Thymus (tissue), 14 donors: ENCODE measurements at places on chromosomes 6 and 20.

- no peak for DNase-seq
Measured at GRCh38 chr6:100665041-100665380, 200.3 kb upstream of the SIM1 start.

DNA sequence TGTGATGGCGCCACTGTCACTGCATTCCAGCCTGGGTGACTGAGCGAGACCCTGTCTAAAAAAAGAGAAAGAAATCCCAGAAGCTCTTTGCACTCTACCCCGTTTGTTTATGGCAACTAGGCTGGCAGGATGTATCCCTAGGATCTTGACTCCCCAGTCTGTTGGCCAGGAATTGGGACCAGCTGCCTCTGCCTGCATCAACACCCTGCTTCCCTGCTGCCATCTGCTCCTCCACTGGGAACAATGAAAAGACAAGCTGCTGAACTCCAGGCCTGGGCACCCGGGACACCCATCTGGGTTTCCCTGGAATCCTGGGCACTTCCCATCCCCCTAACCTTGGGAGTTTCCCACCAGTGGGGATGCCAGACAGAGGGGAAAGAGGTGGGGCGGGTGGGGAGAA, 64.9 kb downstream of the CPNE5 start:
- no peak for DNase-seq

- no peak for DNase-seq
Measured at GRCh38 chr6:17491416-17492142, 98.2 kb downstream of the CAP2 start.

DNA sequence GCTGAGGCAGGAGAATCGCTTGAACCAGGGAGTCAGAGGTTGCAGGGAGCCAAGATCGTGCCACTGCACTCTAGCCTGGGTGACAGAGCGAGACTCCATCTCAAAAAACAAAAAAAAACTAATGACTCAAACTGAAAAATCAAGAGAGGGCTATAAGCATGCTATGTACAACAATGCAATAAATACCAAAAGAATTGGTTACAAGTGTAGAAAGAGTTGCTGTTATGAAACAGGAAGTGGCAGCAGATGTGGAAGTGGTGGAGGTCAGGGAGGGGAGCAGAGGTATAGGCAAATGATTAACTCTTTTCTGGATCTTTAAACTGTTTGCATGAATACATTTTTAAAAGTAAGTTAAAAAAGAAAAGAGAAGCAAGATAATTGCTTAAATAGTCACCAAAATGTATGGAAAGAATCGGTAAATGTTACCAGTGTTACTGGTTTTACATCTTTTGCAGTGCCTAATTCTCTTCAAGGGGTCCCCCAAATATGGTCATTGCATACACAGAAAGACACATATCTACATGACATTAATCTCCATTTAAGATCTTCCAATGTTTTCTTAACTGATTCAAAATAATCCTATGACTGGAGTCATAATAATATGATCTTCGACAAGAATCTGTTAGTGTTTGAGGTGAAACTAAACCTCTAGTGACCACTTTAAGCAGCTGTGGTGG, 15.0 kb downstream of the CALHM6 start:
- DNase-seq: no peak

GRCh38 chr20:8309634-8310033, 177.6 kb downstream of the PLCB1 start:
- no peak for DNase-seq

GRCh38 chr20:25273541-25274358, 25.9 kb downstream of the PYGB start:
- DNase-seq: no peak

GRCh38 chr6:16849988-16850680, 88.9 kb upstream of the ATXN1 start:
- DNase-seq: no peak

DNA sequence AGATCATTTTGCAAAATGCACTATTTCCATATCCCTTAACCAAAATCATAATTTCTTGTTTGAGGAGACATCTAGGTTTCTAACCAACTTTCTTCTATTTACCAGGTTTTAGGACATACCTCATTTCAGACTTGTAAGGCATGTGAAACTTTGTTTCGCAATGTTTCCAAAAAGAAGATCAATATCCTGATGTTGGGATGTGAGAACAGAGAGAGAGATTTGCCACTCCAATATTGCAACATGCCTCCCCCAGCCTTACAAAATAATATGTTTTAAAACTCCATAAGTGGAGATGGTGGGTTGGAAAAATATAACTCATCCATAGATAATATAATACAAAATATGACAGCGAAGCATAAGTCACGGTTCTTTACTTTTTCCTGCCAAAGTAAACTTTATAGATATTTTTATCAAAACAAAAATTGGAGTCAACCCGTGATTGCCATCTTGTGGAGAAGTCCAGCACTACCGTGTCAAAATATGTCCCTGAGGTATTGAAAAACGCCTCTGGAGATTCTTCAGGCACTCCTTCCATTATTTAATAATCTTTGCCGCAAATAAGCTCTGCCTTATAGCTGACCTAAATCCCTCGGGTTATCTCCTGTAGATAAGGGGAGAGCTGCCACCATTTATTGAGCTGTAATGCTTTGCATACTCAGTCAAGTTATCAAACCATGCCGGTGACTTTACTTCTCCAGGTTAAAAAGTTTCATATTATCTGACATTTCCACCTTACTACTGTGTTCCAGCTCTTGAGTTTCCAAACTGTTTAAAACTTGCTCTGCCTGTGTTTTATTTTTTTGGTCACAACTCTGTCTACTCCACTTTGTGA, 534.2 kb downstream of the HACE1 start:
- no peak for DNase-seq

- no peak for DNase-seq
Measured at GRCh38 chr6:155765275-155766194, 309.9 kb upstream of the NOX3 start.

GRCh38 chr6:100889351-100889750, 8.2 kb upstream of the ASCC3 start:
- no peak for DNase-seq

DNA sequence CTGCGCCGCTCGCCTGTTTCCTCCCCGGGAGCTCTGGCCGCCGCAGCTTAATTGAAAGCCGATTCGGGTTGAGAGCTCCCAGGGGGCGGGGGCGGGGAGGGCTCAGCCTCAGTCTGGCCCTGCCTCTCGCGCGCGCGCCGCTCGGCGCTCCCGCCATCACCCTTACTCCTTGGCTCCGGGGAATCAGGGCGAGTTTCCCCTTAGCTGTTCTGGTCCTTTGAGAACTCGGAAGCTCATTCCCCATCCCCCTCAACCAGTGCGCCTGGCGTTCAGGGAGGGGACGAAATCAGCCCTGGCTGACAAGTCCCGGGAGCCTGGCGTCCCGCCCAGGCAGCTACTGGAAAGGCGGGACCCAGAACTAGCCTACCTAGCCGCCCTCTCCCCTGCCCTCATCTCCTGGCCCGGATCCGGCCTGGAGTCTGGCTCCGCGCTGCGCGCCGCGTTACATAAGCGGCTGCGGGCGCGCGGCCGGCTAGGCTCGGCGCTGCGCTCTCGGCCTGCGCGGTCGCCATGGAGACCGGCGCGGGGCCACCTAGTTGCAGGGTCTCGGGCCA, 2.8 kb downstream of the SLC12A5 start:
- no peak for DNase-seq

- DNase-seq: no peak
Measured at GRCh38 chr6:116475141-116475540, 14.0 kb downstream of the CALHM6 start.

DNA sequence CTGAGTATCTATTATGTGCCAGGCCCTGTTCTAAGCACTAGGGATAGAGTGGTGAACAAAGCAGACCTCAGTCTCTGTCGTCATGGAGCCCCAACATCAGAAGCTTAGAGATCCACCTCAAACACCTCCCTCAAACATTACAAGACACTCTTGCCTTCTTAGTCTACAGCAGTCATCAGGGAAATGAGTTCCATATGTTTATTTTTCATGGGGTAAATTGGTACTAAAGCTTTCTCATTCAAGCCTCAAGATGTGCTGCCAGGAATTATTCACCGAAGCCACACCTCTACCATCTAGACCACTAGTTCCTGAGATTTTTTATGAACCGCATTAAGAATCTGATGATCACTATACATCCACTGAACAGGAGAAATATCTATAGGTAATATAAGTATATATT, 59.0 kb upstream of the TFB1M start:
- no peak for DNase-seq

DNA sequence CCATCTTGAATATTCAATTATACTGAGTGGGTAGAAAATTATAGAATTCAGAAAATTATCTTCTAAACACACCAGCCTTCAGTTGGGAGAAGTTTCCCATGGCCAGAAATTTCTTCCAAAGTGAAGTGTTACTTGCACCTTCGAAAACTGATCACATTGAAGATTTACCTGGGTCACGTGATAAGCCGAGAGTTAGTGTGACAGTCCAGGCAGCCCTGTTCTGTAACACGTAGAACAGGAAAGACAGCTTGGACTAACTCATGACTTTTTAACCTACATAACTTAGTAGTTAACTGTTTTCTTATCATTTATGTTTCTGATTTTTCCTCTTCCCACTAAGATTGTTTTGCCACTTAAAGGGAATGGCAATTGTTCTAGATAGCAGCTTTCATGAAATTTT, 118.3 kb upstream of the MTHFD1L start:
- no peak for DNase-seq

- no peak for DNase-seq
Measured at GRCh38 chr20:36343641-36344040, 37.5 kb downstream of the DLGAP4 start.

GRCh38 chr20:21136015-21136732, 10.3 kb downstream of the KIZ start:
- no peak for DNase-seq

DNA sequence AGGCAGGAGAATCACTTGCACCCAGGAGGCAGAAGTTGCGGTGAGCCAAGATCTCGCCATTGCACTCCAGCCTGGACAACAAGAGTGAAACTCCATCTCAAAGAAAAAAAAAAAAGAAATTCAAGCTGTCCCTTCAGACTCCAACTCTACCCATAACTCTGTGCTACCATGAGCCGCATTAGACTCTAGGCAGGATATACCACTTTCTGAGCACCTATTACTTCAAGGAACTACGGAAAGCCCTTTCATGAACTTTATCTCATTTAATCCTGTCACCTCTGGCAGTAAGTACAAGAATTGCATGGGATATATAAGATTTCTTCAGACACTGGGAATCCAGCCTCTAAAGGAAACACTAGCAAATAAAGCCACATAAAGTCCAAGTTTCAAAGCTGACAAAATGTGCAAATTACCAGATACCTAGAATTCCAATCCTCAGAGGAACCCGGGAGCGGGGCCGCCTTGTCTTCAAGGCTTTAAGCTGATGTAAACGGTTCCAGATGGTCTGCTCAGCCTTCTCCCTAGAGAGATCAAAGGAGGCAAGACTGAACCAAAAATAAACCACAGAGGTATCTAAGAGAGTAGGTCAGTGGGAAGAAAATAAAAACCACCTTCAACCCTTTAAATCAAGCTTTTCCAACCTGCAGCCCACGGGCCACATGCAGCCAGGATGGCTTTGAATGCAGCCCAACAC, 9.4 kb downstream of the CDK5RAP1 start:
- DNase-seq: no peak

GRCh38 chr20:58393299-58393698, 4.3 kb downstream of the VAPB start:
- no peak for DNase-seq

DNA sequence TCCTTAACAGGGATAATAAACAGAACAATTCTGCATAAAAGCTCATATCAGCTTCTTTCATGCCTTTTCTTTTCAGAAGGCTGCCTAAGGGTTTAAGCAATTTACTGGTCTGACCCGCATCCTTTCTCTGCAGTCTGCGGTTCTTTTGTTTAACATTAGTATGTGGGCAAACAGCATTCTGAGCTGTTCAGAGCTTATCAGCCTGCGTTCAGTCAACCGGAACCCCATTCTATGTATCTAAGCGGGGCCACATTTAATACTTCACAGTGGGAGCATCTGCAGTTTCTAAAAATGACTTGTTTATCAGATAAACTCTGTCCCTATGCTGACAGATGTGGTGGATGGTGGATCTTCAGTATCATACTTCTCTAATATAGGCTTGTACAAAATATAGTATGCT, 758.9 kb upstream of the MMS22L start:
- DNase-seq: no peak

DNA sequence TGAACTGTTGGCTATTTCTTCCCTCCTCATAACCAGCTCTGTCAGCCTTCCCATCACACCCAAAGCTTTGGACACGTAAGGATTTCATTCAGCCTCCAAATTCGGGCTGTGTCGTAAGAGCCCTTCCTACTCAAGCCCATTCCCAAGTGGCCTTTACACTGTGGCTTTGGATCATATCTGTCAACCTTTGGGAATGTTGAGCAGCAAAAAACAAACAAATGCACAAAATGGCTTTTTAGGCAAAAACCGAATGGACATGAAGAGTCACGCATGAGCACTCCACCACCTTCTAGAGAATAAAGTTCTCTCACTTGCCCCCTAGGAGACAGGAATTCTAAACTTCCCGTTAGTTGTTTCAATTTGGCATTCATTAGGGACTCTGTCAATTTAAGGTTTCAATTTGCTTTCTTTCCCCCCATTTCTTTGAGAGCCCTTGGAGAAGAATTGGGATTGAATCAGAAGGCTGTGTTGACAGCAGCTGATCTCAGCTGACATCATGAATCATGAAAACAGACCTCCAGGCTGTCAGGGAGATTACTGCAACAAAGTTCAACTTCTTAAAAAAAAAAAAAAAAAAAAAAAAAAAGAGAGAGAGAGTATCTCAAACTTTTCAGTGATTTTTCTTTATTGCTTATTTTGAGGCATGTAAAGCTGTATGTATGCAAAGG, 110.3 kb downstream of the BCAS1 start:
- DNase-seq: no peak

- DNase-seq: no peak
Measured at GRCh38 chr6:93017213-93017612, 402.1 kb downstream of the EPHA7 start.

GRCh38 chr6:134230940-134231339, 87.0 kb downstream of the SGK1 start:
- no peak for DNase-seq

DNA sequence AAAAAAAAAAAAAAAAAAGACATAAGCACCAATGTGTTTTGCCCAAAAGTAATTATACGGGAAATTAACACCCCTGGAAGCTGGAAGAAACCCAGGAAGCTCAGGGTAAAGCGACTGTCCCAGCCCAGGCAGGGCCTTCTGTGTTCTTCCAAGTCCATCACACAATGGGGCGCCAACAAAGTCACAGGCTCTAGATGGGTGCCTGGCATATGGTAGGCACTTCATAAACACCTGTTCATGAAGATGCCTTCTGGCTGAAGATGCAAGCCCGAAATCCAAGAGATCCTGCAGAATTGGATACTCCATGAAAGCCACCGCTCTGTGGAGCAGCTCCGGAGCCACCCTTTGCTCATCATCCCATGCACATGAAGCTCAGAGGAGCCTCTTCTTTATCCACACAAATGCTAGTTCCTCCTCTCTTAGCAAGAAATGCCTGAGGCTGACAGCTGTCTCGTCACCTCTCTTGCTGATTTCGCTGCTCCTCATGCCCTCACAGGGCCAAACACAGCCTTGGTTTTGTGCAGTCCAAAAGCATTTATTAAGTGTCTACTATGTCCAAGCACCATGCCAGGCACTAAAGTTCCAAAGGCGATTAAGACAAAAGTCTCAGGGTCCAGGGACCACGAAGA, 76.6 kb downstream of the TRERF1 start:
- no peak for DNase-seq
